Glutamatergic neuron (in vitro differentiated cells): ENCODE measurements at places on chromosomes 6 and 20. TPM values are rescaled to one million over a fixed set of nuclear protein-coding genes. Genes with fewer than 3 reads are reported as not detected.

GRCh38 chr6:168362276-168362990, 42.9 kb upstream of the DACT2 start:
- no peak for DNase-seq

GRCh38 chr6:148800536-148800935, 53.7 kb downstream of the UST start:
- DNase-seq, result no peak

Gene RAET1G
- not detected for total RNA-seq

DNA sequence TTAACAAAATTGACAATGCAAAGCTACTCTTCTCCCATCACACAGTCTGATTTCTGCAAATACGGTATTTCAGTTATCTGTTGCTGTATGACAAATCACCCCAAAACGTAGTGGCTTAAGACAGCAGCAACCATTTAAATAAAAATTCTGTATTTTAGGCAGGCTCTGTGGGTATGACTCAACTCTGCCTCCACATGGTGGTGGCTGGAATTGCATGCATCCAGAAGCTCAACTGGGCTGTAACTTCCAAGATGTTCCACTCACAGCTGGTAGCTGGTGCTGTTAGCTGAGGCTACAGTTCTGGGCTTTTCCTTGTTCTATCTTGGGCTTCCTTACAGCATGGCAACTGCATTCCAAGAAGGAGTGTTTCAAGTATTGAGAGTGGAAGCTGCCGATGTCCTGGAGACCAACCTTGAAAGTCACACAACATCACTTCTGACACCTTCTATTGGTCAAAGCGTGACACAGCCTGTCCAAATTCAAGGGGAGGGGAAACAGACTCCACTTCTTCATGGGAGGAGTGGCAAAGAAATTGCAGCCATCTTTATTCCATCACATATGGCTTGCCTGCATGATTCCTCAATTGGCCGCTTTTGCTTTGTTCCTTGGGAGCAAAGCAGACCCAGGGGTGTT, 39.7 kb upstream of the TULP1 start:
- no peak for DNase-seq

DNA sequence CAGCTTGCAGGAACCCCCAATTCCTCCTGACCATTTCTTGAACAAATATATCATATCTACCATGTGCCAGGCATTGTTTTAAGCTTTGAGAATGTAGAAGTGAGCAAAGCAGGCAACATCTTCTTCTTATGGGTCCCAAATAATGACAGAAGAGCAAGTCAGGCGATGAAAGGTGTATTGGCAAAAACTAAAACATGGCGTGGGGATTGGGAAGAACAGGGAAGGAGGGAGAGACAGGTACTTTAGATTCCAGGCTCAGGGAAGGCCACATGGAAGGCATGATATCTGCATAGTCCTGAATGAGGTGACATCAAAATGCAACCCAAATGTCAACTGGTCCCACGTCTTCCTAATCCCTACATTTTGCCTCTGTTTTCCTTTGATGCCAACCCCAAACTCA, 187.1 kb downstream of the ZNF217 start:
- no peak for DNase-seq

GRCh38 chr6:137657351-137657911, 163.2 kb upstream of the OLIG3 start:
- DNase-seq, result no peak

GRCh38 chr6:11219400-11219834, 13.1 kb downstream of the NEDD9 start:
- DNase-seq, result no peak

GRCh38 chr6:48016020-48016755, 94.8 kb downstream of the PTCHD4 start:
- peak; percentile 17 for DNase-seq

- DNase-seq, result no peak
Measured at GRCh38 chr6:112941613-112942012, 594.5 kb downstream of the RFPL4B start.

DNA sequence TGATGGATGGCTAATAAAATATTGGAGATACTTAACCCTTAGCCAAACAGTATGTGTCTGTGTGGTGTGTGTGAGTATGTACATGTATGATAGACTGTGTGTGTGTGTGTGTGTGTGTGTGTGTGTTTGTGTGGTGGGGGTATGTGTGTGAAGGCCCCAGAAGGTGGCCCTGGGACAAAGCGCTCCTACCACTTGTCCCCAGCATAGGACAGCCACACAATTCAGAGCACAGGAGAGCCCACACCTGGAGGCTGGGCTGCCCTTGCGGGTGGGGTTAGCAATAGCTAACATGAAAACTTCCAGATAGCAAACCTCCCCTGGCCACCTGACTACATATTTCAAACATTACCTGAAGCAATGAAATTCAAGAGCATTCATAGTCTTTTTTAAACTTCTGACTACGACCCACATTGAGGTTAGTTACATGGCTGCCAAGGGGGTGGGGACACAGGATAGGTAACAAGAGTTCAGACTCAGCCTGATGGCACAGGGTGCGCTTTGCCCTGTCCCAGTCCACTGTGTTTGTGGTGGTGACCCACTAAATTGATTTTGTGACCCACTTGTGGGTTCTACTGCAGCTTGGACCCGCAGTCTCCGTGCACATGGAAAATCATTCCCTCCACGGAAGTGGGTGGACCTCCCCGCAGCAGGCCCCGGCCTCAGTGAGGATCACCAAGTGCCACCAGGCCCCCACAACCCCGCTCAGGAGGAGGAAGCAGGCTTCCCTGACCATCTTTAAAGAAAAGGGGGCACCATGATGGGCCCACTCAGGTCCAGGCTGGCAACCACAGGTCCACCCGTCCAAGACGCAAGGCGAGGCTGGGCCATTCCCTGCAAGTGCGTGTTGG, 34.8 kb downstream of the ZC3H12D start:
- DNase-seq, result no peak

Gene GMEB2
- total RNA-seq, result 12.8 TPM

DNA sequence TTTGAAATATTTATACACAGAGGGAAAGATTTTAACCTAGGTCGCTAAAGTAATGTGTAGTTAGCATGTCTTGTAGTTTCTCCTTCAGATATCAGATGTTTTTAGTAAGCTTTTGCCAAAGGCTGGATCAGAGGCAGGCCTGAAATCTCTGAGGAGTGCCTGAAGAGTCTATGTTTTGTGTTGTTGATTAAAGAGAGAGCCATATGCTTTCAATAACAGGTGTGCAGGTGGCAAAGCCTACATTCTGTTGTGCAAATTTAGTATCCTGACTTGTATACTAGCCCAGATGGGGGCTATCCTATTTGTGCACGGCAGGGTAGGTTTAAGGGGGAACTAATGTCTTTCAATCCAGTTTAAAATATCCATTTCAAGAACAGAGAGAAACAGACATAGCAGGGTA, 167.1 kb upstream of the ATXN1 start:
- no peak for DNase-seq

Gene RHAG
- total RNA-seq, result not detected

Gene KIAA1755
- 1.6 TPM for total RNA-seq
